ENCODE measurements at places on chromosomes 6 and 20. TPM values are rescaled to one million over a fixed set of nuclear protein-coding genes. Genes with fewer than 3 reads are reported as not detected.

Gene OR12D1
- total RNA-seq, result not detected

Gene ITPR3
- total RNA-seq, result 61.9 TPM

Gene LIME1
- total RNA-seq, result 14.5 TPM

Gene CLPSL2
- not detected for total RNA-seq

Gene RFX6
- not detected for total RNA-seq

Gene NOTCH4
- total RNA-seq, result 10.3 TPM

Gene ID4
- total RNA-seq, result not detected

Gene OPRM1
- total RNA-seq, result not detected

Gene SOBP
- 1.3 TPM for total RNA-seq

Gene RNF182
- total RNA-seq, result not detected

DNA sequence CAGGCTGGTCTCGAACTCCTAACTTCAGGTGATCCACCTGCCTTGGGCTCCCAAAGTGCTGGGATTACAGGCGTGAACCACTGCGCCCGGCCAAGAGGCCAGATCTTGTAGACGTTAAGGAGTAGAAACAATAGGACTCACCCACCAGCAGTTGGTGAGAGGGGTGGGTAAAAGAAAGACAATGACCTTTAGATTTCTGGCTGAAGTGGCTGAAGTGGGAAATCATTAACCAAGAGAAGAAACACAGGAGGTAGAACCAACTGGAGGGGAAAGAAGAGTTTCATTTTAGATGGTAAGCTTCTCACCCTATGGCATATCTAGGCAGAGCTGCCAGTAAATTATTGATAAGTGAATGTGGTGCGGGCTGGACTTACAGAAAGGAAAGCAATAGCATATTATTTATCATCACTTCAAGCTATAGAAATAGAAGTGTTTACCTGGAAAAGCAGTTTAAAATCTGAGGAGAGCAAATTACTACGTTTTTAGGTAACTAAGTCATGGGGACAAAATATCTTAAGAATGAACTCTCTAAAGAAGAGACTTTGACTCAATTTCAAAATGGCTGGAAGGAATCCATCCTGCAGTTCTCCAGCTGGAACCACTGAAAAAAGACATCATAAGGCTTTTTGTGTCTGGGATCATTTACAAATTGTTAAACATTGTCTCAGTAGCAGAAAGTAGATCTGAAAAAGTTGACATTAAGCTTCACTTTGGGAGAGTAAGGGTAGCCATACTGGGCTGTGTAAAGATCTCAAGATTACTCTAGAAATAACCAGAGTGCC lies 109.6 kb downstream of the ALDH8A1 start:
- no peak for DNase-seq

DNA sequence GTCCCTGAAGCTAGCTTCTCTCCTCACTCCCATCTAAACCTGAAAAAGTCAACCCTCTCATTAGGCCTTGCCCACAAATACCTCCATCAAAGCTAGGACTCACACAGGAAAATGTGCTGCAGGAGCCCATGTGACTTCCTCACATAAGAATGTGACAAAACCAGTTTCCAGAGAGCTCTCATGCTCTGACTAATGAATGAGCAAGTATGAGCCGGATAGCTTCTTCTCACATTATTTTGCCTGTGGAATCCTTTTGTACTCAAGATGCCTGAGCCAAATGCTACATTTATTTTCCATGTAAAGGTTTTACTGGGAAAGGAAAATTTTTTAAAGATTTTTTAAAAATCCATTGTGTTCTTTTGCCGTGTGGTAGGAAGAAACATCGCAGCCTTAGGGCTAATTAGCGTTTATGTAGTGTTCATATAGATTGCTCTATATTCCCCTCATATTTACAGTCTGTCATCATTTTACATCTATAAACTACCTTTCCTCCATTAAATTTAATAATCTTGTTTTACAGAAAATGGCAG lies 68.6 kb upstream of the CCN6 start:
- DNase-seq, result no peak

- no peak for DNase-seq
These were observed 167.8 kb upstream of the UST start for GRCh38 chr6:148578837-148579565.

DNA sequence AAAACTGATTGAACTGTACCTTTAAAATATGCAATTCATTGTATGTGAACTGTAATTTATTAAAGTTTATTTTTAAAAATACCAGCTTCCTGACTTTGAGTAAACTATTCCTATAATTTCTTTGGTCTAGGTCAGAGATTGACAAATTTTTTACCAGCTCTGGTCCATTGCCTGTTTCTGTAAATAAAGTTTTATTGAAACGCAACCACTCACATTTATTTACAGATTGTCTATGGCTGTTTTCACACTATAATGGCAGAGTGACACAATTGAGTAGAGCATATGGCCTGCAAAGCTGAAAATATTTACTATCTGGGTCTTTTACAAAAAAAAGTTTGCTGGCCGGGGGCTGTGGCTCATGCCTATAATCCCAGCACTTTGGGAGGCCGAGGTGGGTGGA lies 33.0 kb upstream of the NFATC2 start:
- DNase-seq, result no peak

DNA sequence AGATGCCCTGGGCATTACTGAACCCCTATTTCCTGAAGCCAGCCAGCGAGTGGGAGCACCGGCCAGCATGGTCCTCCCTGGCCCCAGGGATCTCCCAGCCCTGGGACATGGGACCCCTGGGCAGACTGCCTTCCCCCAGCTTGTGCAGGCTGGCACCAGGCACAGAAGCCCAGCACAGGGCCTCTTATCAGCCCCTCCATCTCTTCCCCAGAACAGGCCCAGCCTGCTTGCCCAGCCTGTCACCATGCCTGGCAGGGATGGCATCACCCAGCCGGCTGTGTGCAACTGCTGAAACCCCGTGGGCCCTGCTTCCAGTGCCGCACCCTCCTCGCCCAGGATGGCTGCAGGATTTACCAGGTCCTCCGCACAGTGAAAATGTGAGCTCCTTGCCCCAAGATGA lies 6.1 kb upstream of the OSBPL2 start:
- no peak for DNase-seq

DNA sequence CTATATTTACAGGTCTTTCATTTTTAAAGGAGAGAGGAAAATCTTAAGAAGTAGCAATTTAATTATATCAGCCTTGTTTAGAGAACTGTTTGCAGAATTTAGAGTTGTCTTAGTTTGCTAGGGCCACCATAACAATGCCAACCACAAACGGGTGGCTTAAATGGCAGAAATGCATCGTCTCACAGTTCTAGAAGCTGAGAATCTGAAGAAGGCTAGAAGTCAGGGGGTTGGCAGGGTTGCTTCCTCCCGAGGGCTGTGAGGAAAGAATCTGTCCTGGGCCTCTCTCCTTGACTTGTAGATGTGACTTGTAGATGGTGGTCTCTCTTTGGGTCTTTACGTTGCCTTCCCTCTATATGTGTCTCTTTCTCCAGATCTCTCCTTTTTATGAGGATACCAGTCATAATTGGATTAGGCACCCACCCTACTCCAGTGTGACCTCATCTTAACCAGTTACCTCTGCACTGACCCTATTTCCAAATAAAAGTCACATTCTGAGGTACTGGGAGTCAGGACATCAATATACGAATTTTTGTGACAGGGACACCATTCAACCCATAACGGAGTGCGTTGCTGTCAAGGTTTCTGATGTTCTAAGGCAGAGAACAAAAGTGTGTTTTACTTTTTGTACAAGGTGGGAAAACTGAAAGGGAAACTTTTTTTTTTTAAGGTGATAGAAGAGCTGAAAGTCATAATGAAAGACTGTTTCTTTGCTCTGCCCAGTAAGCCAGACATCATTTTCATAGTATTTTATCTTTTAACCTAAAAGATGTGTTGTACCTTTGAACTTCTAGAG lies 84.4 kb downstream of the SAMD3 start:
- no peak for DNase-seq

DNA sequence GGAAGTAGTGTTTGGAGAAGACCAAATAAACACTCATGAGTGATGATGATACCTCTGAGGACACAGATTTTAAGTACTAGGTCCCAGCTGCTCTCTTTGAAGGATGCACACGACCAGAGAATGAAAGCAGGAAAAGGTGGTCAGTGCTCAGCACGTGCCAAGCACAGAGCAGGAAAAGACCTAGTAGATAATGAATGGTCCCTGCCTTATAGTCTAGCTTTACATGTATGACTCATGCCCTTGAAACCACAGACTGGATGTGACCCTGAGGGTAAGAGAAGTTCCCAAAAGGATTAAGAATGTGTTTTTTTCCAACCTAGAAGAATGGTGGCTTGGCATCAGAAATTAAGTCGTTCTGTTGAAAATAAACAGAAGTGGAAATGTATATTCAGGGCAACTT lies 2.8 kb upstream of the MC3R start:
- DNase-seq, result no peak

DNA sequence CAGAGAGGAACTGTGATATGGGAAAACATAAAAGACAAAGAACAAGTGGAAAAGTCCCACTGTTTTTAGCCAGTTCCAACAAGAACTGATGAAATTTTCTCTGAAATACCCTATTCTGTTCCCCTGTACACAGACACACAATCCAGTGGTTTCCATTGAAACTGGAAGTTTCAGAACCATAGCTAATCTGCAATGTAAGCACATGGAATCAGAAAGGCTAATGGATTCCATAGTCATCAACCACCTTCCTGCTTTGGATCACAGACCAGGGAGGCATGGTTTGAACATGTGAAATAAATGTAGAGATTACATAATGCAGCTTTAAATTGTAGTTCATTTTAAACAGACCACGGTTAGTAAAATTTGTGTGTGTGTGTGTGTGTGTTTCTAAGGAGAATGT lies 242.1 kb downstream of the GJA1 start:
- no peak for DNase-seq

DNA sequence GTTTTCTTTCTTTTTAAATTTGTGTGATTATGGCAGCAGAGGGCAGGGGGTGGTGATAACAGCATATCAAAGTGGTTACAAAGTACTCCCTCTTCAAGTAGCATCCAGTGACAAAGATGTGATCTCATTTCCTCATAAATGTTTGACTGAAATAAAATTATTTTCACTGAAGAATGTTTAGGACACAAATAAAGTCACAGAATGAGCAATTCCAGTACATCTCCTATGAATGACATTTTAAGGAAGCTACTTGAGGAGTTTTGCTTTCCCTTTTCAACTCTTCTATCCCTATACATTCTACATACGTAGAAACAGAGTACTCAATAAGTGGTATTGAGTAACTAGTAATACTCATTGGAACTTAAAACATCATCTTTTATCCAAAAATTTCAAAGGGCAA lies 13.9 kb upstream of the GABRR2 start:
- no peak for DNase-seq

DNA sequence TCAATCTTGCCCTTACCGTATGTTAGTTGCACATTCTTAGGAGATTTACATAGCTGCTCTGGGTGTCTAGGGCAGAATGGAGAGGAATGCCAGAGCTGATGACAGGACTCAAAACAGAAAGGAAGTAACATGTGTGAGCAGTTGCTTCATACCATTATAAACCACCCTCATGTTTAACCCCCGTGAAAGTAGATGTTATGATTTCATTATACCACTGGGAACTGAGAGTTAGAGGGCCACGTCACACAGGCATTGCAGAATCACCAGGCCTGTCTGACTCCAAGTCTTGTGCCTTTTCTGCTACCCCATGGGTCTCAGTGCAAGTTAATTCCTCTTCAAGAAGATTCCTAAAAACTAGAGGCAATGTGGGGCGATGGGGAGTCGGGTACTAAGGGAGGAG lies 23.5 kb upstream of the SIM1 start:
- DNase-seq, result no peak

DNA sequence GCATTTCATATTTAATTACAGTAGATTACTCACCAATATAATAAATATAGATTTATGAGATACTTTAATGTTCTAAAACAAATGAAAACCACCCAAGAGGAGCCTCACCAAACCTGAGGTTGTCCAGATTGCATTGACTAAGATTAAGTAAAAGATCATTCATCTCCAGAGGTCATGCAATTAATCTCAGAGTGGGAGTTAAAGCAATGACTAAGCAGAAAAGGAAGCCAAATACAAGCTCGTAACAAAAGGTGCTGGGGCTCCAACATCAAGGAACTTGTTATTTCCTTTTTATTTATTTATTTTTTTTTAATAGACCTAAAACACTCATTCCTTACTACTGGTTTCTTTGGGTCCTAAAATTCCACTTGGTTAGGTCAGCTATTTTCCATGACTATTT lies 57.7 kb downstream of the RSPO3 start:
- no peak for DNase-seq

GRCh38 chr6:43807228-43808061 lies 37.4 kb downstream of the VEGFA start:
- no peak for DNase-seq

DNA sequence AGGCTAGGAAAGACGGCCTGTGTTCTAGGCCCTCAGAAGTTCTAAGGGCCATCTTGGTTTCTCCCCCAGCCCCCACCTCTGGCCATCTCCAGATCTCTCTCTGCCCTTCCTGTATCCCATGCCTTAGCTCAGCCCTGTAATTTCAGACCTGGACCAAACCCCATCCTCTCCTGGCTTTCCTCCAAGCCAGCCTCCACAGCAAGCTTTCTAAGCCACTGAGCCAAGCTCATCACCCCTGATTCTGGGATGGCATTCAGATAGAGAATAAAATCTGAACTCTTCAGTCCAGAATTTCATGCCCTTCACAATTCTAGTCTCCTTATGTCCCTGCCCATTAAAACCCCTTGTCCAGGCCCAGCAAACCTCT lies 18.9 kb upstream of the CCM2L start:
- no peak for DNase-seq

DNA sequence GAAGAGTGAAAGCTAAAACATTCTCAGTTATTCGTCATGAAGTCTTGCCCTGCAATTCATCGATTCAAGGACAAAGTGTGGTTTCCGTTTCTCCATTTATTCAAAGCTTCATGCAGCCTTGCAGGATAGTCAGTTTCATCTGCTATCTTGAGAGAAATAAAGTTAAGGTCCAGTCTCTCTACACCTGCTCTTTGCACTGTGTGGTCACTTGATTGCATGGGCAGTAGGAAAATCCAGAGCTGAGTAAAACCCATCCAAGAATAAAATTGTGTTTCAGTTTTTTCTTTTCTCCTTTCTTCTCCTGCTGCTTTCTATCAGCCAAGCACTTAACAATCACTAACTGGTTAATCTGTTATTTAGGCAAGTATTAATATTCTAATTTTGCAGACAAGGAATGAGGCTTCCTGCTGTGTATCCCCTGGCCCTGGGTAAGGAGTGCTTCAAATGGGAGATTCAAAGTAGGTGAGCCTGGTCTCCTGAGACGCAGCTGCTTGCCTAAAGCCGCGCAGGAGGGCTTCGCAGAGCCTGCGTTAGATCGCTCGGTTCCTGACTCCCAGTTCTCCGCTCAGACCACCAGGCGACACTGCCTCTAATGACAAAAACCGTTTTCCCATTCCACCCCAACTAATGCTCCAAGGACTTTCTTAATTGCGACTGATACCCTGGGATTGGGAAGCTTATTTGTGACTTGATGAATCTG lies 808.3 kb downstream of the TFAP2A start:
- DNase-seq, result no peak

DNA sequence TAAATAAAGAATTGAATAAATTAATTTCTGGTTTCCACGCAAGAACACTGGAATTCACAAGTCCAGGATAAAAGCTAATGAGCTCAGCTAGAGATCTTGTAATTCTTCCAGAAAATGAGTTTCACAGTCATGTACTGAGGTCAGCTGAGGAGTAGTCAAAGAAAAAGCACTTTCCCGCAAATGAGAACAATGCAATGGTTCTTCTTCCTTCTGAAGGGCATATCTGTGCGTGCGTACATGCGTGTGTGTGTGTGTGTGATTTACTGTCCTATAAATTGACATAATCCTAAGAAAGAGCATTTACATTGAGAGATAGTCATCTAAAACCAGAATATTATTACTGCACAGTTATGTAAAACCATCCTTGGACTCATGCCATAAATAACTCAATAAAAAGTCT lies 968.9 kb upstream of the EYS start:
- DNase-seq, result no peak

GRCh38 chr6:163608204-163608644 lies 193.7 kb downstream of the QKI start:
- DNase-seq, result no peak
